Hematopoietic multipotent progenitor cell (in vitro differentiated cells): ENCODE measurements at places on chromosomes 7 and 10. TPM values are rescaled to one million over a fixed set of nuclear protein-coding genes. Genes with fewer than 3 reads are reported as not detected.

Gene EBF3
- not detected for total RNA-seq

Gene C10orf62
- total RNA-seq: not detected

Gene CACNA2D1
- under 0.01 TPM for total RNA-seq

Gene CACNB2
- 11.6 TPM for total RNA-seq

GRCh38 chr7:24836084-24836483 lies 78.8 kb upstream of the GSDME start:
- DNase-seq: no peak

DNA sequence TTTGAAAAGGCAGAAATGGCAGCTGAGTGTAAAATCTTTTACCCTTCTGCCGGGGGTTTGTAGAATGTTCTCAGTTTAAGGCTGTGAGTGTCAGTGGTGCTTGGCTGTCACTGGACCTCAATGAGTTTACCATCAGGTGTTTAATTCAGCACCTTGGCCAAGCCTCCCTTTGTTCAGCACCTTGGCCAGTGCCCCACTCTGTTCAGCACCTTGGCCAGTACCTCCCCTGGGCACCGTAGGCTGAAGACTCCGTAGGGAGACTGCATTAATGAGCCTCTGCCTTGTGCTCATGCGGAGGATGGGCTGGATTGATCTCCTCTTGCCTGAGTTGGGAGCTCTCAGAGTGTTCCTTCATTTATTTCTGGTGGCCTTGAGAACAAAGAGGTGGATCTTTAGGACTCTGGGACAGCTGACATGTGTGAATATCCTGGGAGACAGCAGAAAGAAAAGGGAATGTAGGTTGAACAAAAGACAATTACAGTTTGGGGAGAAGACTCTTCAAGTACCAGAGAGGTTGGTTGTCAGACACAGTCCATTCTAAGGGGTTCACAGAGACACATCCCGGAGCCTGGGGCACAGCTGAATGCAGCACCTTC lies 1.6 kb downstream of the FAM24A start:
- peak; percentile 45 for DNase-seq
